ENCODE measurements at places on chromosomes 4 and X.

GRCh38 chrX:111100191-111100590 lies 4.2 kb downstream of the PAK3 start:
- peak; percentile 13 for DNase-seq

- DNase-seq, result no peak
Measured at GRCh38 chr4:15024386-15024785, 22.1 kb downstream of the CPEB2 start.

DNA sequence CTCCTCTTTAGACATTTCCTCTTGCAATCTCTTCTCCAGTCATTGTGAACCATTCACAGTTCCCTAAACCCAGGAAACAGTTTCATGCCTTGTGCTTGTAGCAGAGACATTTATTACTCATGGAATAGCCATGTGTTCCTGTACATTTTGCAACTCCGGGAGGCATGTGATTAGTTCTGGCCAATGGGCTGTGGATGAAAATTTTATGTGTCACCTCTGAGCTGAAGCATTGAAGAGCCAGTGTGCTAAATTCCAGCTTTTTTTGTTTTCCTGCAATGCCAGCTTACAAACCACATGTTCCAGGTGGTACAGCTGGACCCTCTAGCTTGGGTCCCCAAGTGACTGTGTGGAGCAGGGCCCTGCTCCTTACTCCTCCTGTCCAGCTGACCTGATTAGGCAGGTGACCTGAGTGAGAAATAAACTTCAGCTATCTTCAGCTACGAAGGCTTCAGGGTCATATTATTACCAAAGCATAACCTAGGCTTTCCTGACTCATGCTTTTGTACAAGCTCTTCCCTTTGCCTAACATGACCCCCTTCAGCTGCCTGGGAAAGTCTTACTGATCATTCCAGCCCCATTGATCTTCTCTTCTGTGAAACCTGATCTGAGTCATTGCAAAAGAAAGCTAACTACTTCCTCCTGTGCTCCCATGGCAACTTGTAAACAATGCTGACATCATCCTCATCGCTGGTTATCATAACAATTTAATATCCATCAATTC lies 200.4 kb downstream of the PTTG2 start:
- peak; percentile 63 for DNase-seq

- DNase-seq, result no peak
Measured at GRCh38 chr4:102683881-102684609, 76.7 kb downstream of the MANBA start.

DNA sequence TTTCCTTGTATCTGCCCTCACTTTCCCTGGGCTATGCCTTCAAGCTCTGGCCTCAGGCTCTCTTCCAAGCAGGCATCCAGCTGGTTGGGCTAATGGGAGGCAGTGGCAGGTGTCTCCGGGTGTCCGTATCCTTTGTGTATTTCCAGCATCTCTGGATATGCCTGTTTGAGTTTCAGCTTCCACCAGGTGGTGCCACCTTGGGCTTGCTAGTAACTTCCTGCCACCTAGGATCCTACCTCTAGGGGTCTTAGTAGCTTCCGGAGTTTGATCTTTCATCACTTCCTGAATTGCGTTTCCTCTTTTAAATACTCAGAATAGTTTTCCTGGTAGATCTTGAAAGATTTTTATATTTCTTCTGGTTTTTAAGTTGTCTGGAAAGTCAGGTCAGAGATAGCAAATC lies 23.2 kb upstream of the ANOS1 start:
- DNase-seq, result no peak

DNA sequence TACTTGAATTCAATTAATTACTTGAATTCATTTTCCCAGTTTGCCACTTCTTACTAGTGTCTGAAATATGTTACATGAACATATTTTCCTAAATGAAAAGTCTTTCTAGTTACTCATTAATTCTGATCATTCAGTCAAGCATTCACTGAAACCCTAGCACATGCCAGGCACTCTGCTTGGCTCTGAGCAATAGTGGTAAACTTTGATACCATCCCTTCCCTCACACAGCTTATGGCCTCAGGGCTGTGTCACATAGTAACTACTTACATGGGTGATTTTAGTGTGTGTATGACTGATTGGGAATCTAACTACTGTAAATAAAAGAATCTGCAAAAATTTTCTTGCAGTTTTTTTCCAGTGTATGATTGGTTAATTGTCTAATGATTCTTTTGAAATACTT lies 32.7 kb downstream of the METAP1 start:
- DNase-seq, result no peak

DNA sequence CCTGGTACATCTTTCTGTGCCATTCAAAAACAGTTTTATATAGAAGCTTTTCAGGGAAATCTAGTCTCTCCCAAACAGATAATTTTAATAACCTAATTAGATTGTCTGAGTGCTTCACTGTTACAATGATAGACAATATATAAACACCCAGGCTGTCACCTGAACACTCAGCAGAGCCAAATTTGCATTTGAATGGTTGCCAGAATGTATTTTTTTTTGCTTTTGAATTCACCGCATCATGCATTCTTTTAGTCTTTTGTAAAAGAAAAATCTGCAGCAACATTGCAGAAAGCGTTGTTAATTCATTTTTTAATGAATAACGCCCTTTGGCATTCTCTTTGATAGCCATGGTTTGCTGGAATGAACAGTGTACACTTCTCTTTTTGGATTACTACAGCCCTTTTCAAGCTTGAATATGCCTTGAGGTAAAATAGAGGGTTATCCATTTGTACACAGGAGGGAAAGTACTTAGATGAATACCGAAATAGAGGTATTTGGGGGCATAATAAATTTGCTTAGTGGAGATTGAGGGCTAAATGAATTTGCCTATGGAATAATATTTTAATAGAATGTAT lies 175.0 kb upstream of the EPHA5 start:
- DNase-seq, result no peak

DNA sequence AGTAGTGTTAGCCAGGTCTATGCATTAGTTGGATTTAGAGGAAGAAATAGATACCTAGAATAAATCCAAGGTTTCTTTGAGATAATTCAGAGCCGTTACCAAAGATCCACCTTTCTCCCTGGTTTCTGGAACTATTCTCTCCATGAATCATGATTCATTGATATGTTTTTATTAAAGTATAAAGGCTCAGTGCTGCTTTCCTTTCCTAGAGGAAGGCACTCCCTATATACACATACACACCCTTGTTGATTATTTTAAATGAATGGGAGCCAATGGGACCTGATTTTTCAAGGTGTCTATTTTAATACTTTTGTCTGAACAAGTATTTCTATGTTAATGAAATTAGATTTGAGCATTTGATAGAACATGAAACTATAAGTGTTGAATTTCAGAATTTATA lies 146.8 kb upstream of the SPRY1 start:
- DNase-seq, result no peak

GRCh38 chr4:138405466-138405891 lies 163.3 kb upstream of the SLC7A11 start:
- DNase-seq, result peak; percentile 5

GRCh38 chr4:167274351-167274750 lies 40.1 kb upstream of the SPOCK3 start:
- DNase-seq, result no peak
